Activated T-helper 9 cell treated with anti-CD3 and anti-CD28 coated beads, Interleukin-2, amount 50 U/mL, for 16 hours (primary cell): ENCODE measurements at places on chromosomes 5 and 9.

- no peak for DNase-seq
Measured at GRCh38 chr5:32076699-32077695, 97.1 kb downstream of the GOLPH3 start.

GRCh38 chr9:78030296-78030552, 1.4 kb downstream of the GNAQ start:
- DNase-seq: no peak

DNA sequence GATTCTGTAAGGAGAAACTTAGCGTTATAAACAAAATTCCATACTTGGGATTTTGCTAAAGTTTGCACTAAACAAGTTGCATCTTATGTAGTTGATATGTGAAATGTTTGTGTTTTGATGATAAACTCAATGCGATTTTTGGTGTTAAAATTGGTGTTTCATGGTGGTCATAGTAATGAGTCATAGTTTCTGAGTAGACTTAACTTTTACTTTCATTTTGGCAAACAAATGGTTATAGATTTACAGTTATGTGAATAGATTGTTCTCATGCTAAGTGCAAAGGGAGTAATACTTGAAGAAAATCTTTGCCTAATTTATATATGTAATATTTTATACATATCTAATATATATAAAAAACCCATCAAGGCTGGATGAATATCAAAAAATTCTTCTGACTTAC, 107.3 kb upstream of the ELAVL2 start:
- DNase-seq: no peak

- no peak for DNase-seq
Measured at GRCh38 chr5:58107704-58108103, 352.2 kb downstream of the PLK2 start.

- peak; percentile 14 for DNase-seq
Measured at GRCh38 chr5:154221371-154221896, 30.9 kb downstream of the GALNT10 start.

- no peak for DNase-seq
Measured at GRCh38 chr5:30900367-30900766, 293.1 kb upstream of the CDH6 start.

- no peak for DNase-seq
Measured at GRCh38 chr9:26169708-26170107, 491.5 kb upstream of the TUSC1 start.

DNA sequence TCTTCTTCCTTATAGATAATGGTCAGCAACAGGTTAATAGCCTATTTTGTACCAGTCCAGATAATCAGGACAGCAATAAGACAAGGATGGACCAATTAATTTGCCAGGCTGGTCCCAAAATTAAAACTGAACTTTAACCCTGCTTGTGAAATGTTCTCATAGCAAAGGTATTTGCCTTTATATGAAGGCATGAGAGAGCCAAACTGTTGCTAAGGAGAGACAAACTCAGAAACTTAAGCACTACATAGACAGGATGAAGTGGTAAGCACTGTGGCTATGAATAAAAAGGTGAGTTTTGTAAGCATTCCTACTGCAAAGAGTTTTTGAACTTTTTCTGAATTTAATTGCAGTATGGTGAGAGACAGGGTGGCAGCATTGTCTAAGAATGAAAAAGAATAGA, 174.7 kb upstream of the PPP1R2B start:
- no peak for DNase-seq

- no peak for DNase-seq
Measured at GRCh38 chr5:6576861-6577501, 55.9 kb downstream of the NSUN2 start.

DNA sequence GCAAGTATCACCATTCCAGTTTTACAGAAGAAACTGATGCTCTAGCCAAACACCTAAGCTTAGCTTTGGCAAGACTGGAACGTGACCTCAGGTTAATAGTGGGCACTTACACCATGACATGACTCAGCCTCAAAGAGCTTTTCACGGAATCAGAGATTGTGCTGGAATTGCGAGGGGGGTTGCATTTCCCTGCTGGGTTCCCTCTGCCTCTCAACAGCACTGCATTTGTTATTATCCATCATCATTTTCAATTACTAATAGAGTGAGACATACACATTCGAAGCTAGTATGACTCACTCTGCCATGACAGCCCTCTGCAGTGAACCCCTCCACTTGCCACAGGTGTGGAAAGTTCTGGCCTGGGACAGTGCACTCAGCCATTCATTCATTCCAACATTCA, 8.0 kb downstream of the SPOCK1 start:
- DNase-seq: no peak

DNA sequence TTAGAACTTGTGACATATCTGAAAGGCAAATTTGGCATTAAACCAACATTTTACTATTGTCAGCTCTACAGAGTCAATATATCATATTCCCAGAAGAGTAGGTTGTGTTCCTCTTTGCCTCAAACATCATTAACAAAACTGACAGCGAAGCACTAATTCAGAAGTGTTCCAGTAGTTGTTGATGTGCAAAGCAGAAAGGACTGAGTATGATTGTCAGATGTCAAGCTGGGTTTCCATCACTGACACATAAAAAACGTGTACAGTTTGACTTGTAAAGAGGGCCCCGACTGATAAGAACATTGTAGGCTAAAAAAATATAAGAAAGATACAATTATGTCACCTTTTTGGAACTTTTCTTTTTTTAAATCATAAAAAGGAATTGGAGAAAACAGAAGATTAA, 101.5 kb upstream of the ZNF608 start:
- no peak for DNase-seq

DNA sequence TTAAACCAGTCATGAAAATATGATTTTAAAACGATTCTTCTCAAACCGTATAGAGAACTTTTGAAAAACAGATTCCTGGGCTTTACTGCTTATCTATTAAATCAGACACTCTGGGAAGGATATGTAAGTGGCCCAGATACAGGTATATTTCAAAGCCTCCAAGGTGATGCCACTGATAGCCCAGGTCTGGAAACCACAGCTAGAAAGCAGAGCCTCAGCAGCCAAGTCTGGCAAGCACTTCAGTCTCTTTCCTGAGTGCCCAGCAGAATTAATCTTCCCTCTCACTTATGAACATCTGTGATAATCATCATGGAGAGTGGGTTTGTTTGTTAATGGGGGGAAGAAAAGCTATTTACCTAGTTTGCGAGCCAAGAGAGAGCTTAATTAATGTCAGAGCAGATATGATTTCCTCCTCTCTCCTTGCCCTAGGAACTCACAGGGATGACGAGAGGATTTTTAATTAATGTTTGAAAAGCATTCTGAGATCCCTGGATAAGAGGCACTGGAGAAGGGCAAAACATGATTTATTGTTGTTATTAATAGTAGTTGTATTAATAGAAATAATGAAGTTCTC, 368.4 kb downstream of the TLE1 start:
- no peak for DNase-seq

DNA sequence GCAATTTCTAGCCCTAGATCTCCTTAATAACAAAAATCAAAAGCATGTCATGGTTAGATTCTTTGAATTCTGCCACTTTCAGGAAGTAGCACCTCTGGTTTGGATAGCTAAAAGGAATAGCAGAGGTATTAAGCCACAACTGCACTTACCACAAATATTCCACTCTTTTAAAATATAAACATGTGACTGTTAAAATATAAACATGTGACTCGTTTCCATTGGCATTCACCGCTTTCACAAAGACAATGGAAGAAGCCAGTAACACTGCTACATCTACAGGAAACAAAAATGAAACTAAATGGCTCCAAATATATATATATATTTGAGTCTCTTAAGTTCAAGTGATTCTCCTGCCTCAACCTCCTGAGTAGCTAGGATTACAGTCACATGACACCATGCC, 222.9 kb downstream of the ARL15 start:
- no peak for DNase-seq

DNA sequence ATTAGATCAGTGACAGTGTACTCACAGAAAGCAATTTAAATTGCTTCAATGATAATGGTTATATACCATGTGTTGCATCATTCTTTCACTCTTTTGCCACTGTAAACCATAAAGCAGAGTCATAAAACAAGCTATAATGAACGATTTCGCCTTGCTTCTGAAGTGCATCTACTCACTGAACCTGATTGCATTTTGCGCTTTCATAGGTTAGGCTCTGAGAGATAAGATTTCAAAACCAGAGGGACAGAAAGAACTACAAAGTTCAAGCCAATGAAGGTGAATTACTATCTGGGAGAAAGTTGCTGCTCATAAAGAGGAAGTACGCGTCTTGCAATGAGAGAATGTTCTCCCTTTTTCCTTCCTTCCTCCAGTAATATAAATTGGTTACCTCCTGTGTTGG, 412.7 kb downstream of the CETN3 start:
- DNase-seq: no peak

DNA sequence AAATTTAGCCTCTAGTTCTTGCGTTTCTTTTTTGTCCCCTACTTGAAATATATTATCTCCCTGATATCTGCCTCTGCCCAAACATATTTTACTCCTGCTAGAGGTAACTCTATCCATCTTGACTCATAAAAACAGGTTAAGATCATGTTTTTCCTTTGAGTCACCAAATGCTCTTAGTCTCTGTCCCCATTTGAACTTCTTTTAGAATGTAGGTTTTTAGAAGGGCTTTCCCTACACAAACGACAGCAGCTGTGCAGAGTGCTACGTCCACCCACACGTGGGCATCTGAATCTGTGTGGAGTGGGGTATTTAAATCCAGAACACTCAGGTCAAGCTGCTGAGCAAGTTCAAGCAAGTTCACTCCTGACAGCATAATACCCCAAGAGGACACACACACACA, 2.2 kb downstream of the HSD17B3 start:
- DNase-seq: no peak

- DNase-seq: no peak
Measured at GRCh38 chr9:116134975-116135374, 18.6 kb upstream of the PAPPA start.

DNA sequence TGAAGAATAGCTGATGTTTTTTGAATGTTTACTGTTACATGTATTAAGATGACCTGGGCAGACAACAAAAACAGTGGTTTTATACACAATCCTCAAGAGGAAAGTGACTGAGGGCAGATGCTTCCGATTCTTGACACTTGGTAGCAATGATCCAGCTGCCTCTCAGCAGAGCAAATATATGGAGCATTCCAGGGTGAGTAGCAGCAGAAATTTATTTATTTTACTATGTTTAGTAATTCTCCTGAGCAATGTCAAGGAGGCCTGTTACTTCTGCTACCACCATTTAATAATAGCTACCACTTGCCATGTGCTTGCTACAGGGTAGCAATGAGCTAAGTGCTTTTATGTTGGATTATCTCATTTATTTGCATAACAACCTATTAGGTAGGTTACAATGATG, 69.1 kb upstream of the NR3C1 start:
- no peak for DNase-seq

DNA sequence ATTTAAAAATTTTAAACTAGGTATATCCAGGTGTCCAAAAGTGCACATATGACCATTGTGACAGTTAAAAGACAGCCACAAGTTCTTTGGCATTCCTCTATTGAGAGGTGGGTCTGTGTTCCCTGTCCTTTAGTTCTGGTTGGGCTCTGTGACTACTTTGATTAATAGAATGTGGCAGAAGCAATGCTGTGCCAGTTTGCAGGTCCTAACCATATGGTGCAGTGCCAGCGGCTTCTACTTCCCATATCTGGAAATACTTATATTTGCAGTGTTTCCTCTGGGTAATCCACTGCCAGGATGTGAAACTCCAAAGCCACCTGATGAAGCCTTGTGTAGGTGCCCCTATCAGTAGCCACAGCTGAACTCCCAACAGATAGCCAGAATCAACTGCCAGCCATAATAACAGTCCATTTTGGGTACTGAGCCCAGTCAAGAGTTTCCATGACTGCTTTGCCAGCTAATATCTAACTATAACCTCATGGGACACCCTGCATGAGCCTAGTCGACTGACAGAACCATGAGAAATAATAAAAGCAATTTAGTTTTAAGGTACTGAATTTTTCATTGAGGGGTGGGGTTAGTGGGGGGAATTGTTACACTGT, 361.0 kb upstream of the SEMA6A start:
- DNase-seq: no peak
